ENCODE measurements at places on chromosomes 6 and 20.

- no peak for DNase-seq
These were observed 45.8 kb downstream of the CPNE5 start for GRCh38 chr6:36793296-36793912.

DNA sequence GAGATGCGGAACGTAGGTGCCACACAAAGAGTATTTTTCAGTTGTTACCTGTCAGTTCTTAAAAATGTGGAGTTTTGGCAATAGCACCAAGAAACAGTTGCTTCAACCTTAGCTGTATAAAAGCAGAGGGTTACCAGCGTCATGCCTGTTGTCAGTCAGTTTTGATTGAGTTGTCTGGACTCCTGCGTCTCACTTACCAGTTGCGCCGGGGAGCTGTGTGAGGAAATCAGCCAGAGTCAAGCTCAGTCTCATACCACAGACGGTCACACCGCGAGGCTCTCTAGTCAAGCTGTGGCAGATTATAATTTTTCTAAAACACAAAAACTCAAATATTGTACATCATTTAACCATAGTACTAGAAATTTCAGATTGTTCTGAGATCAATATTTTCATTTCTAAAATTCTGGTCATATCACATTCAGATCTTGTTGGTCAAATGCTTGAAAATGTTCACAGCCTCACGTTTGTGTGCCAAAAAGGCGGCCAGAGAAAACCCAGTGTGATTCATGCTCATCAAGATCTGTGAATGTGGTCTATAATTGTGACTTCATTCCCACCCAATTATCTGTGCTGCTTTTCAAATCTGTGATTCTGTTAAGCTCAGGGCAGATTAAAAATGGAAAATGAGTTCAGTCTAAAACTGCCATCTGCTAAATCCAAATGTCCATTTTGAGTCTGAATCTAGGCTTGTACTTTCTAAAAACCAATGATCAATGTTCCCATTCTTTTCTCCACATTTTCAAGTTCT lies 37.5 kb downstream of the SASH1 start:
- DNase-seq: no peak

- no peak for DNase-seq
These were observed 449.8 kb downstream of the ADGRB3 start for GRCh38 chr6:69084746-69085335.

DNA sequence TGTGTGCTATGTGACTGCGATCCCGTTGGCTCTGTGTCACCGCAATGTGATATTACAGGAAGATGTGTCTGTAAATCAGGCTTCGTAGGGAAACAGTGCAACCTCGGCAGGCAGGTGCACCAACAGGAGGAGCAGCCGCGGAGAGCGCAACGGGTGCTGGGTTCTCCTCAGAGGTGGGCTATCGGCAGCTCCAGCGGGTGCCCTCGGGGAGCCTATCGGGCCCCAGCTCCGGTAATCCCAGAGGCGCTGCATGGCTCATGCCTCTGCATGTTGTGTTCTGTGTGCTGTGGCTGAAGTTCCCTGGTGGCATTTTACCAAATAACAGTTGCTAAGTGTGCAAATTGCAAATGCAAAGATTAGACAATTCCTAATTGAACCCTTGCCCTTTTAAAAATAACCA lies 409.9 kb downstream of the LAMA2 start:
- DNase-seq: no peak

DNA sequence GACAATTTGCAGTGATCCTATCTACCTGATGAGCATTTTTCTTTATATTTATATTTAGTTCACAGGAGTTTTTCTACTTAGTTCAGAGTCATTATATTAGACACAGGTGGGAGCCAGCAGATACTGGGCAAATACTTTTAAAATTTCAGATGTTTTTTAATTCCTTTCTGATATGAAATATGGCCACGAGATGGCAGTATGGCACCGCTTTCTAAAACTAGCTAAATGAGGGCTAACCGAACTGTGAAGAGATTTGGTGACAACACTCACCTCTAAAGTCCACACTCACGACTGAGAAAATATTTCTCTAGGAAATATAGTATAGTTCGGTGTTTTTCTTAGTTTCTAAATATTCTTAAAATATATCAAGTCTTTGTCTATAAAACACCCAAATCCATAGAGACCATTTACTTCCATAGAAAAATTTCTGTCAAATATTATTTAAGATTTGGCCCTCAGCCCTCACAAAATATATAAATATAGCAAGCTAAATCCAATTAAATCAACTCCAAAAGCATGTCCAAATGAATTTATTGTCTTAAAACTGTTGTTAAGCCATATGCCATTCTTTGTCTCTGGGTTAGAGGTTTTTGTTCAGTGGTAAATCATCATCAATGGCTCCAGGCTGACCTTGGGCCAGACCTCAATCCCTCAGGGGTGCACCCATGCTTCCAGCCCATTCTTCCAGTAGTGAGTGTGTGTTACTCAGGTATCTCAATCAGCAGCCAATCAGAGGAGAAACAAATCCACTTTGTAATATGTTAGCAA lies 63.6 kb downstream of the HUS1B start:
- peak; percentile 46 for DNase-seq

DNA sequence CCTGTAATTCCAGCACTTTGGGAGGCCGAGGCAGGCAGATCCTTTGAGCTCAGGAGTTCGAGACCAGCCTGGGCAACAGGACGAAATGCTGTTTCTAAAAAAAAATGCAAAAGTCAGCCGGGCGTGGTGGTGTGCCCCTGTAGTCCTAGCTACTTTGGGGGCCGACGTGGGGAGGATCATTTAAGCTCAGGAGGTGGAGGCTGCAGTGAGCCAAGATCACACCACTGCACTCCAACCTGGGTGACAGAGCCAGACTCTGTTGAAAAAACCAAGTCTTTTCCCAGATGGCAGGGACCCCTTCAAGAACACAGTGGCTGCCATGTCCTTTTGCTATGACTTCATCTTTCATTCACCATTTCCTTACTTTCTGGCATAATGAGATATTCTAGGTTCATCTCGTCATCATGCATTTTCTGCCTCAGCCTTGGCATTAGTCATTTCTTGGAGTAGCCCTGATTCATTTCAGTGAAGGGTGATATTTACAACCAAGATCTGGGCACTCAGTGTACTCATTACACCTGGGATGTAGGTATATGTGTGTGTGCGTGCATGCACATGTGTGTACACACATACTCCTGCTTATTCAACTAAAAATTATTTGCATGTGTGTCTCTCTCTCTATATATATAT lies 61.4 kb upstream of the TOX2 start:
- DNase-seq: no peak

DNA sequence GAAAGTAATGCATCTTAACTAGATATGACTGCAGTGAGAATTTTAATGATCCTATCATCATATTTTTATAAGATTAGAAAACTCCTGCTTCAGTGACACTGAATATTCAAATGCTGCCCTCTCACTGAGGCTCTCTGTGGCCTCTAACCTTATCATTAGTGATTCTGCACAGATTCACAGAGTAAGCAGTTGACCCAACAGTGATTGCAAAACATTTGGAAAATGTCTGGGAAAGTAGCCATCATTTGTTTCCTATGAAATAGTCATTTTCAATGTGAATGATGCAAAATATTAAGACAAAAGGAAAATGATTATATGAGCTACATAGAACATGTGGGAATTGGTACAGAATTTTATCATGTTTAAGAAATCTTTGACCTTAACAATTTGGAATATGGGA lies 210.3 kb downstream of the TBX18 start:
- DNase-seq: no peak

GRCh38 chr6:167746390-167746907 lies 80.3 kb upstream of the AFDN start:
- DNase-seq: no peak

GRCh38 chr6:29815118-29815750 lies 12.4 kb upstream of the HLA-G start:
- DNase-seq: no peak

- no peak for DNase-seq
These were observed 31.5 kb downstream of the RRBP1 start for GRCh38 chr20:17650301-17651128.

- no peak for DNase-seq
These were observed 21.4 kb upstream of the NT5E start for GRCh38 chr6:85428486-85428885.

GRCh38 chr6:34671367-34671766 lies 25.2 kb downstream of the ILRUN start:
- DNase-seq: no peak

- no peak for DNase-seq
These were observed 35.3 kb upstream of the CCND3 start for GRCh38 chr6:41976794-41977484.

GRCh38 chr6:159098636-159099106 lies 53.9 kb upstream of the TAGAP start:
- no peak for DNase-seq

GRCh38 chr6:4378319-4378996 lies 243.1 kb upstream of the ECI2 start:
- no peak for DNase-seq

GRCh38 chr6:68901044-68901443 lies 266.0 kb downstream of the ADGRB3 start:
- no peak for DNase-seq

- no peak for DNase-seq
These were observed 8.4 kb downstream of the TPBG start for GRCh38 chr6:82371799-82372546.

- DNase-seq: no peak
These were observed 70.2 kb upstream of the CD93 start for GRCh38 chr20:23156170-23156841.

All from HEK293T (cell line).